GM23338 (cell line): ENCODE measurements at places on chromosomes 4 and X.

DNA sequence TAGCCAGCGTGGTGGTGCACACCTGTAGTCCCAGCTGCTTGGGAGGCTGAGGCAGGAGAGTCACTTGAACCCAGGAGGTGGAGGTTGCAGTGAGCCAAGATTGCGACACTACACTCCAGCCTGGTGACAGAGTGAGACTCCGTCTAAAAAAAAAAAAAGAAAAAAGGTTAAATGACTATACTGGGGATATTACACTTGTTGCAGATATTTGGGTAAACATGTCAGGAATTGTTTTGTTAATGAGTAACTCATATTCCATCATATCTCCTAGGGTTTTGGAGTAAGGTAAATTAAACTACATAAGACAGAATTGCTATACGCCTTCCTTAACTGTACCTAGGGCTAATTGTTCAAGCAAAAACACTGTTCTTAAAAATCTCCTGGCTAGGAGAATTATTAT lies 291.4 kb upstream of the IGFBP7 start:
- H3K27ac ChIP-seq, result no peak overlapping the region
- H3K4me1 ChIP-seq, result no peaks in the 10 kb centered on the region
- no peak overlapping the region for H3K4me3 ChIP-seq
- no peaks in the 10 kb centered on the region for H3K36me3 ChIP-seq
- DNase-seq, result no peak

- no peak overlapping the region for H3K27ac ChIP-seq
- no peaks in the 10 kb centered on the region for H3K36me3 ChIP-seq
- no peaks in the 10 kb centered on the region for H3K27me3 ChIP-seq
Observed at GRCh38 chr4:101515099-101515498, 167.8 kb upstream of the PPP3CA start.

- H3K27ac ChIP-seq, result no peak overlapping the region
- H3K36me3 ChIP-seq, result no peaks in the 10 kb centered on the region
- no peak for DNase-seq
- no peak overlapping the region for H3K4me3 ChIP-seq
Observed at GRCh38 chrX:128020701-128021100, 31.5 kb downstream of the ACTRT1 start.

GRCh38 chr4:66736606-66737005 lies 808.7 kb downstream of the CENPC start:
- no peak overlapping the region for H3K4me3 ChIP-seq
- H3K27ac ChIP-seq, result no peak overlapping the region
- no peaks in the 10 kb centered on the region for H3K4me1 ChIP-seq
- no peak for DNase-seq
- no peaks in the 10 kb centered on the region for H3K36me3 ChIP-seq

GRCh38 chr4:114998316-114998715 lies 115.1 kb downstream of the NDST4 start:
- no peak for DNase-seq
- H3K27ac ChIP-seq, result no peak overlapping the region
- no peaks in the 10 kb centered on the region for H3K36me3 ChIP-seq
- no peaks in the 10 kb centered on the region for H3K27me3 ChIP-seq
- no peak overlapping the region for H3K4me3 ChIP-seq
- no peaks in the 10 kb centered on the region for H3K4me1 ChIP-seq

DNA sequence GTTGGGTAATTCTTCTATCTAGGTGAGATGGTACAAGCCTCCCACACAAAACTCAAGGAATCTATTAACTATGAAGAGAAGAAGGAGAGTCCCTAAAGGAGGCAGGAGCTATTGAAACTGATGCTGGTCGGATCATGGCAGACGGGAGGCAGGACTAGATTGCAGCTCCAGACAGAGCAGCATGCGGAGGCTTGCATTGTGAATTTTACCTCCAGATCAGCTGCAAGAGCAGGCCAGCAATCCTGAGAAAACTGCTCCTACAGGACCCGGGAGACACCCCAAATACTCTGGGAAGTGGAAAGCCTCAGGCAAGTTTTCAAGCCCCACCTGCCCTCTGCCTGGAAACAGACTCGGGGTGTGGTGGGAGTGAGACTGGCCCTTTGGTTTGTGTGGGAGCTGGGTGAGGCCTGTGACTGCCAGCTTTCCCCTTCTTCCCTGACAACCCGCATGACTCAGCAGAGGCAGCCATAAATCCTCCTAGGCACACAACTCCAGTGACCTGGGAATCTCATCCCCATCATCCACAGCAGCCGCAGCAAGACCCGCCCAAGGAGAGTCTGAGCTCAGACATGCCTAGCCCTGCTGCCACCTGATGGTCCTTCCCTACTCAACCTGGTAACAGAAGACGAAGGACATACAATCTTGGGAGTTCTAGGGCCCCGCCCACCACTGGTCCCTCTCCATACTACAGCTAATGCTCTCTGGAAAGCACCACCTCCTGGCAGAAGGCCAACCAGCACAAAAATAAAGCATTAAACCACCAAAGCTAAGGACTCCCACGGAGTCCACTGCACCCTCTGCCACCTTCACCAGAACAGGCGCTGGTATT lies 30.9 kb downstream of the GATB start:
- H3K27me3 ChIP-seq, result no peaks in the 10 kb centered on the region
- no peak overlapping the region for H3K27ac ChIP-seq
- H3K4me3 ChIP-seq, result no peak overlapping the region
- no peaks in the 10 kb centered on the region for H3K36me3 ChIP-seq
- H3K4me1 ChIP-seq, result no peaks in the 10 kb centered on the region

DNA sequence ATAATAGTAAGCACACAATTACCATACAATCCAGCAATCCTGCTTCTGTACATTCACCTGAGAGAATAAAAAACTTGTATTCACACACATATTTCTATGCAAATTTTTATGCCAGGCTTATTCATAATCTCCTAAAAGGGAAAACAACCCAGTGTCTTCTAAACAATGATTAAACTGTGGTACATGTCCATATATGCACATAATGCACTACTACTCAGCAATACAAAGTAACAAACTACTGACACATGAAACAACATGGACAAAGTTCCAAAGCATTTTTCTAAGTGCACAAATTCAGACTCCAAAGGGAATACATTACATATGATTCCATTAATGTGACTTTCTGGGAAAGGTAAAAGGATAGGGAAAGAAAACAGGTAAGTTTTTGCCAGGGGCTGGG lies 18.0 kb upstream of the FMR1 start:
- H3K36me3 ChIP-seq, result no peaks in the 10 kb centered on the region
- H3K4me3 ChIP-seq, result no peak overlapping the region
- H3K27me3 ChIP-seq, result no peaks in the 10 kb centered on the region
- DNase-seq, result no peak
- H3K4me1 ChIP-seq, result no peaks in the 10 kb centered on the region
- H3K27ac ChIP-seq, result no peak overlapping the region

- no peak overlapping the region for H3K4me3 ChIP-seq
- H3K27me3 ChIP-seq, result no peaks in the 10 kb centered on the region
- H3K27ac ChIP-seq, result no peak overlapping the region
- H3K36me3 ChIP-seq, result no peaks in the 10 kb centered on the region
- no peak for DNase-seq
Observed at GRCh38 chr4:152991398-152991797, 55.3 kb downstream of the FHDC1 start.
